ENCODE measurements at places on chromosomes 3 and 15.

DNA sequence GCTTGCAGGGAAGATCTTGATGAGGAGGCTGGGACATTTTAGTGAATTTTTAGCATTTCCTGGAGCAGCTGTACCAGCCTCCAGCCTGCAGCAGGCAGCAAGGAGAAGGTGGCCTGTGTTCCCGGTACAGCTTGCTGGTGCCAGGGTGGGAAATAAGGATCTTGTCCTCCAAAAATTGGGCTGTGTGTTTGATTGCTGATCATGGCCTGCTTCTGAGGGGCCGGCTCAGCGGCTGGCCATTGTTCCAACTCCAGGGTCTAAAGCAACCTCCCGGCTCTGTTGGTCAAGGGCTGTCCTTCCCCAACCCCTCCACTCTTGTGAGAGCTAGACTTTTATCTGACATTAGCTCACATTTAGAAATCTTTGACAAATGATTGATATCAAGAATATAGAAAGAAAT lies 5.0 kb downstream of the CFAP100 start:
- DNase-seq: no peak

GRCh38 chr3:121595765-121596406 lies 2.7 kb downstream of the FBXO40 start:
- DNase-seq: no peak

DNA sequence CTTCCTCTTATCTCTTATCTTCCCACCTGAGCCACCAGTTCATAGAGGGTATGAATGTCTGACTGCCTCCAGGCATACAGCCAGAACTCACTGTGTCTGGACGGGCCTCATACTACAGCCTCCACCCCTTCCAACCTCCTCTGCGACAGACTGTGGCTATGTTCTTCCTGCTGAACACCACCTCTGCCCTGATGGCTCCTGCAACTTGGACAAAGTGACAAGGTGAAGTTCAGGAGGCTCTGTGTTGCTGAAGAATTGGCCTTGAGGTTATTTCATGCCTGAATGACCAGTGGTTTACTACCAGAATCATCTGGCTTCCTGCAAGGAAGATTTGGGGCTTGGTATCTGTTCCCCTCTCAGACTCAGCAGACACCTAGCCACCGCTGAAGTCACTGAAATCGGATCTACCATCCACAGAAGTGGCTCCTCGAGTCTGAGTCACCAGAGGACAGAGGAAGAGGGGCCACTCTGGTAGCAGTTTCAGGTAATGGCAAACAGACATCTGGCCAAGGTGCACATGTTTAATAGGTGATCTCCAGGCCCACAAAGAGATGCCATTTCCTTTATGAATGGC lies 14.2 kb upstream of the ULK3 start:
- no peak for DNase-seq

DNA sequence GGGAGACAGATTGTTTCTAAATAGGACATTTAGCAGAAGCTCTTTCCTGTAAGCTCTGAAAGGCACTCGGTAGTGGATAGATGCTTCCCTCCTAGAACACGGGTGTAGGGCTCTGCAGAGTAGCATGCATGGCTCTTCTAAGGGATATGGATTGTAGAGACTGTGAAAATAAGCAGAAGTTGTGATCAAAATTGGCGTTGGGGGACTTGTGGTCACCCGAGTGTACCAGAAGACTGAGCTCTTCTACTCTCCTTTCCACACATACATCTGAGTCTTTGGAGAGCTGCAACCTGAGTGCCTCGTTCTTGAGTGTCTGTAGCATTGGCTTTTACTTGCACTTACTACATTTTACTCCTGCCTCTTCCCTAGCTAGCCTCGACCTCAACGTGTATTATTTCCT lies 197.7 kb downstream of the LPP start:
- no peak for DNase-seq
